ENCODE measurements at places on chromosomes 2 and 18. TPM values are rescaled to one million over a fixed set of nuclear protein-coding genes. Genes with fewer than 3 reads are reported as not detected.
A peak's percentile ranks its signal among the peaks of the same experiment; 100 is the strongest.

Gene RAD51AP2
- total RNA-seq, result 0.20 TPM

Gene PLEKHH2
- 0.72 TPM for total RNA-seq

Gene CGREF1
- 1.2 TPM for total RNA-seq

Gene C2orf80
- total RNA-seq, result not detected

Gene MC4R
- not detected for total RNA-seq

GRCh38 chr2:99421469-99421868, 68.3 kb downstream of the REV1 start:
- DNase-seq, result no peak

DNA sequence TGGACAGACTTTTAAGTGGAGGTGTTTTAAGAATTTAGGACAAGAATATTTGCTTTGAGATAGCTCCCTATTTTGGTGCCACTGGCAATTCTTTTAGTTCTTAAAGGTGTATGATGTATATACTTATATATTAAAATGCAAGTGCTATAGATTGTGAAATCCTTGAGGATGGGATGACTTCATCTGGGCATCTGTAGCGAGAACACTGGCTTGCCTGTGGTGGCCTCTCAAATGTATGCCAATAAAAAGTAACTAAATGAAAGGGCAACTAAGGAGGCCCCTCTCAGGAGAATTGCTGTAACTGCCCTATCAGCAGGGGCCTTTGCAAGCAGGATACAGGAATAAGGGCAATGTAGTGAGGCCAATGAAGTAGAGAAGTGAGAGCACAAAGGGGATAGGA, 2.6 kb upstream of the THUMPD2 start:
- no peak for DNase-seq

GRCh38 chr2:104975371-104975770, 62.5 kb upstream of the MRPS9 start:
- no peak for DNase-seq

GRCh38 chr2:66692521-66693054, 257.7 kb downstream of the MEIS1 start:
- DNase-seq, result no peak

DNA sequence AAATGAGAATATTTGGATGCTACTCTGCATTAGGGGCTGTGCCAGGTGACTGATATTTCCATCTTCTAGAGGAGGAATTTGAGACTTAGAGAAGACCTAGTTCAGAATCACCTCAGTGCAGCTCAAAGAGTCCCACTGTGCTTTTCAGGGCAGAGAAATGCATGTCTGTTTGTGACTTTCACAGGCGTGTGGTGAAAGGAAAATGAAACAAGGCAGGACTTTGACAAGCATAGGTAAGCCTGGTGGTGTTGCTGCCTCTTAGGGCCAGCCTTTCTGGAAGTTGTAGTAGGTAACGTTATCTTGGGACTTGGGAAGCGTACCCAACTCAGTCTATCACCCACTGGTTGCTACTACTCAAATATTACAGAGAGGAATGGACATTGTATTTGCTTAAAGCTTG, 2.6 kb downstream of the GPR39 start:
- no peak for DNase-seq

DNA sequence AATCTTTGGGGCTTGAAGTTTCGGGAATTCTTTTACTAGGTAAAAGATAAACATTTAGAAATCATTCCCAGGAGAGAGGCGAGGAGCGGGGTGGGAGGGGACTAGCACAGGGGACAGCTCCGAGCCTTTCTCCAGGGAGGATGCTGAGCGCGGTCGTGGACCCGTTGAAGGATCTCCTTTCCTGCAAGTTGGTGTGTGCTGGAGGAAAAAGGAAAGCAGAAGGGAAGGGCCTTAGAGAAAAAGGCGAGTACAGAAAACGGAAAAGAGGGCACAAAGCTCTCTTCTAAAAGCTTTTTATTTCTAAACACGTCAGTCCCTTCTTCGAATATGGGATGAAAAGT, 640 bp downstream of the SLC39A6 start:
- DNase-seq, result no peak

DNA sequence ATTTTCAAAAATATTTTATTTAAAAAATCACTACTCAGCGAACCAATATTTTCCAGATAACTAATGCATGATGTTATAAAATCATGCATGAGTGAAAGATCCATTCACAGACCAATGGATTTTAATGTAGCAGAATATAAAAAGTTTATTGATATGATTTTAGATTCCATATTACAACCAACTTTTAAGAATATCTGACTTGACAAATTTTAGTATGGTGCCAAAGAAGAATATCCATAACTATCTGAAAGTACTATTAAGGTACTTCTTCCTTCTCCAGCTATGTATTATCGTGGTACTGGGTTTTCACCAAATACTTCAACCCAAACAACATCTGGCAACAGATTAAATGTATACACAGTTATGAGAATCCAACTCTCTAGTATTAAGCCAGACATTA, 99.9 kb upstream of the NOSTRIN start:
- no peak for DNase-seq

DNA sequence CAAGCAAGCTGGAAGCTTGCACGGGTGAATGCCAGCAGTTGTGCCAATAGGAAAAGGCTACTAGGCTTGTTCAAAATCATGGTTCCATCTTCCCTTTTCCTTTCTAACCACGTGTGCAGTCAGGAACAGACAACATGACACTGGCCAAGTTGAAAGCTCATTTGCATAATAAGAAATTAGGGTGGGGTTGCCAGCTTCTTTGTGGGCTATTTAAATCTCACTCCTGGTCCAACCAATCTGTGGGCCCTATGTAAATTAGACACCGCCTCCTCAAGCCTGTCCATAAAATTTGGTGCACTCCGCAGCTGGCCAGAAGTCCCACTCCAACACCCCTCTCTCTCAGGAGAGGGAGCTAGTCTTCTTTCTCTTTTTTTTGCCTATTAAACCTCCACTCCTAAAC, 1948.4 kb upstream of the PIK3C3 start:
- DNase-seq, result no peak

DNA sequence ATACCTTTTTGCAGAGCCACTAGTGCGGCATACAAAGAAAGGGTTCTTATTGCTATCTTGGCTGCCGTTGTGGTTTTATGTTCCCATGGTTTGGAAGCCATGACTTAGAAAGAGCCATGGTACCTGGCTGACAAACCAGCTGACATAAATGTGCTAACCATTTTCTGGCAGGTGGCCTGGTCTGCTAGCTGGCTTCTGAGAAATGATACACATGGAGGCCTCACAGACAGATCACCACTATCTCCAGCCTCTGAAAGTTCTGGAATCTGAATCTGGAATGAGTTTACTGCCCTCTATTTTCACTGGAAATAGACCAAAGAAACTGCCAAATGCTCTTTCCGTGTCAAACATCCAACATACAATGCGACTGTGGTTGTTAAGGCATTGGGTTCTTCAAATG, 123.7 kb downstream of the QPCT start:
- no peak for DNase-seq

- peak; percentile 25 for DNase-seq
These were observed 17.0 kb upstream of the STAT4 start for GRCh38 chr2:191167766-191168165.

GRCh38 chr18:60413944-60414547, 41.5 kb upstream of the MC4R start:
- DNase-seq, result no peak

GRCh38 chr2:2547451-2547850, 216.4 kb upstream of the MYT1L start:
- no peak for DNase-seq
